ENCODE measurements at places on chromosomes 16 and 17.
A peak's percentile ranks its signal among the peaks of the same experiment; 100 is the strongest.

GRCh38 chr17:32933881-32934280, 5.9 kb downstream of the TMEM98 start:
- DNase-seq: no peak

DNA sequence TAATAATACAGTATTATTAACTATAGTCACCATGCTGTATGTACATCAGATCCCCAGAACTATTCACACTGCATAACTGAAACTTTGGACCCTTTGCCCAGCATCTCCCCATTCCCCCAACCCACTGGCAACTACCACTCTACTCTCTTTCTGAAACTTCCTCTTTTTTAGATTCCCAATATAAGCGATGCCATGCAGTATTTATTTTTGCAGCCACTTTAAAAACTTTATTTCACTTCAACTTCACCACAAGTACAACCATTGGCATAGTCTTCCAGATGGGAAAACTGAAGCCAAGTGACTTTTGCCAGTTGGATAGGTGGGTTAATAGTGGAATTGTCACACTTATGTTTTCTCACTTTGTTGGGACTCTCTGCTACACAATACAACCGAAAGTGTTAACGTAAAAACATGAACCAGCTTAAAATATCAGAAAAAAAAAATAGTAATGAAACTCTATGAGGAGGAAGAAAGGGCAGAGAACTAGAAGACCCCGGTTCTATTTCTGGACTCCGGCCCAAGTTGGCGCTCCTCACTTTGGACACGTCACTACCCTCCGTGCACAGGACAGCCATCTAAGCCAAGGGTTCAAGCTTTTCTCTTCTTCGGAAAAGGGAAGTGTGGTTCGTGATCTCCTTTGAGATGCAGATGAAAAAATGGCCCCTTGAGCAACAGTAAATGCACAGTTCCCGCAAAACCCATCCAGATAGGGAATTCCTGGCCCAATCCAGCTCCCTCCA, 743 bp downstream of the SHCBP1 start:
- DNase-seq: no peak

DNA sequence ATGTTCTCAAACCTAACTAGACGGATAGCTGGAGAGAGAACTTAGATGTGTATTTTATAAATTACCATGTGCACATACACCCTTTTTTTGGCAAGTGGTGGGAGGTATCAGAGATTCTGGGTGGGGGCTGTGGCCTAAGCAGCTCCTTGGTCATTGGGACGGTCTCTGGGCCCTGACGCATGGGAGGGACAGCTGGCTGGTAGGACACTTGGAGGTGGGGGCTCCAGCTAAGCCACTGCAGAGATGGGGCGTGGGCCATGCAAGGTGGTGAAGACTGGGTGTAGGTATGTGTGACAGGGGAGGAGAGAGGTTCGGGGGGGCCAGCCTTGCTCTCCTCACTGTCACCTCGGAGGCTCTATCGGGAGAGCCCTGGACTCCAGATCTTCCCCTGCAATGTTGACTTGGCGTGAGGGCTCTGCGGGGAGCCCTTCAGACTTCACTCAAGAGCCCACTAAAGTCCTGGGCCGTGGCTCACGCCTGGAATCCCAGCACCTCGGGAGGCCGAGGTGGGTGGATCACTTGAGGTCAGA, 17.1 kb downstream of the C1QTNF1 start:
- DNase-seq: no peak

- DNase-seq: peak; percentile 42
These were observed 46.0 kb downstream of the YPEL2 start for GRCh38 chr17:59377410-59377809.

- peak; percentile 59 for DNase-seq
These were observed 69.2 kb upstream of the CES5A start for GRCh38 chr16:55944377-55944802.

- DNase-seq: peak; percentile 94
These were observed 40.5 kb upstream of the ACSF3 start for GRCh38 chr16:89052890-89053724.

DNA sequence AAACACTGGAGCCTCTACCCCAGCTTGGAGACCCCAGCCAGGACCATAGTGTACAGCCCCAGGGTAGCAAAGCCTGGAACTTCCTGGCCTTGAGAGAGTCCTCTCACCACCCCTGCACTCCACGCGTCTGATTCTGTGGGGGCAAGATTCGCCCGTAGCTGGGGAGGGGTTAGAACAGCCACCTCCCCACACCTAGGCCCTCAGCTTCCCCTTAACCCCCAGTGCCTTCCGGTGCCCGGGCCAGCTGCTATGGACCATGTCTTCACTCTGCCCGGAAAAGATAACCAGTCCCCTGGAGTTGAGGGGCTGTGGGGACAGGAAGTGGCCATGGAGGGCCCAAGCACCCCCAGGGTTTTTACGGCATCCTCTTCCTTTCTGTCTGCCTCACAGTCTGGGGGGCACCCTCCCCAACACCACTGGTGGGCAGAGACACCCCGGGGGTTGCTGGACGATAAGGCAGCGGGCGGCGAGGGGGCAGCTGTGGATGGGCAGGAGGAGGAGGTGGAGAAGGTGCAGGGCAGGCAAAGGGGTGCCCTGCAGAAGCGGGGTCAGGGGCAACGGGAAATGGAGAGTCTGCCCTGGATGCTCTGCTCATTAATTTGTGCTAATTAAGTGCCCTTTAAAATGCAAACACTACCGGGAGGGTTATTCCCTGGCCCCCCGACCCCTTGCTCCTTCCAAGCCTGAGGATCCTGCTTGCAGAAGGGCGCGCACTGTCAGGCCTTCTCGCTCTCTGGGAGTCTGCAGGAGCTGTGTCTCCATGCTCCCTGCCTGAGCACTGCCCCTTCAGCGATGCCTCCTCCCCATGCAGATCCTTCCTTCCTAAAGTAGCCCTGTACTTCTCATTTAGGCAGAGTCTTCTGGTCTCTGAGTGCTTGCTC, 2.4 kb downstream of the PRSS27 start:
- no peak for DNase-seq

DNA sequence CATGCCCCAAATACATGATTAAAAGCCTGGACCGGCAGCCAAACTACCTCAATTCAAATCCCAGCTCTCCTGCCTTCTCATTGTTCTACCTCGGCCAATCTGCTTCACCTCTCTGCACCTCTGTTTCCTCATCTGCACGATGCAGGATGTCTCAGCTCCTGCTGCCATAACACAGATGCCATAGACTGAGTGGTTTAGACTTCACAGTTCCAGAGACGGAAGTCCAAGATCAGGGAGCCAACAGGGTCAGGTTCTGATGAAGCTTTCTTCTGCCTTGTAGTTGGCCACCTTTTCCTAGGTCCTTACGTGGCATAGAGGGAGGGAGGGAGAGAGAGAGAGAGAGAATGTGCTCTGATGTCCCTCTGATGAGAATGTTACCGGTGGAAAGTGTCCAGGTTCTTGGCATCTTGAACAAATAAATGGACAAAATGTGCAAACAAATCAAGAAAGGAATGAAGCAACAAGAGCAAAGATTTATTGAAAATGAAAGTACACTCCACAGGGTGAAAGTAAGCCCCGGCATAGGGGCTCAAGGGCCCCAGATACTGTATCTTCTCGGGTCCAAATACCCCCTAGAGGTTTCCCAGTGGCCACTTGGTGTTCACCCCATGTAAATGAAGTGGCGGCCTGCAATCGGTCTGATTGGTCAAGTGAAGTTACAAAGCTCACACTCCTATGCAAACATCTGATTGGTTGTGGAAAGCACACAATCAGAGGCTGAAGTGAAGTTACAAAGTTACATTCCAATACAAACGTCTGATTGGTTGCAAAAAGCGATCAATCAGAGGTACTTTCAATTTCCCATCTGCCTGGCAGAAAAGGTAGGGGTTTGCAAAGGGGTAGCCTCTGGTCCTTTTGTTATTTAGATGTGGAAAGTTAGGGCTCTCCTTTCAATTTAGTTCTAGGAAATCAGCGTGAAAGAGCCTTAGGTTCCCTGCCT, 43.3 kb upstream of the ZCCHC14 start:
- DNase-seq: no peak

DNA sequence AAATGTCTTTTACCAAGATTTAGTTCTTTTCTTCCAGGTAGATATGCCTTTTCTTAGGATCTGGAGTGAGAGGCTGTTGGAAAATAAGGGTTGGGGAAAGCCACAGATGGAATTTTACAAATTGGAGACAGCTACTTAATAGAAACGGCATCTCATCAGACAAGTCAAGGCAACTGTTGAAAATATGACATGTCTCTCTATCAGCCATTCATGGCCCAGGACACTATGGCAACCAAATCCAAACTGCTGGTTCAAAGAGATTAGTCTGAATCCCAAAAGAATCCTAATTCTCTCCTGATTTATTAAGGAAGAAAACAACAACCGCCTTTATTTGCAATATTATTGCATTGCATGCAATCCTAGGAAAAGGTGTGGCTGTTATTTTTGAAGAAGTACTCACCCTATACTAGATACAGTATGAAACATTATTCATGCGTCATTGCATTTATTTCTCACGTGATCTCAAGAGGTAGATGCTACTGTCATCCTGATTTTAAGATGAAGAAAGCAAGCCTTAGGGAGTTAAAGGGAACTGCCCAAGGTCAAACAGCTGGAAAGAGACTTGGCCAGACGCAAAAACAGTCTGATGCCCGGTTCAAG, 12.6 kb upstream of the CEP20 start:
- DNase-seq: no peak

DNA sequence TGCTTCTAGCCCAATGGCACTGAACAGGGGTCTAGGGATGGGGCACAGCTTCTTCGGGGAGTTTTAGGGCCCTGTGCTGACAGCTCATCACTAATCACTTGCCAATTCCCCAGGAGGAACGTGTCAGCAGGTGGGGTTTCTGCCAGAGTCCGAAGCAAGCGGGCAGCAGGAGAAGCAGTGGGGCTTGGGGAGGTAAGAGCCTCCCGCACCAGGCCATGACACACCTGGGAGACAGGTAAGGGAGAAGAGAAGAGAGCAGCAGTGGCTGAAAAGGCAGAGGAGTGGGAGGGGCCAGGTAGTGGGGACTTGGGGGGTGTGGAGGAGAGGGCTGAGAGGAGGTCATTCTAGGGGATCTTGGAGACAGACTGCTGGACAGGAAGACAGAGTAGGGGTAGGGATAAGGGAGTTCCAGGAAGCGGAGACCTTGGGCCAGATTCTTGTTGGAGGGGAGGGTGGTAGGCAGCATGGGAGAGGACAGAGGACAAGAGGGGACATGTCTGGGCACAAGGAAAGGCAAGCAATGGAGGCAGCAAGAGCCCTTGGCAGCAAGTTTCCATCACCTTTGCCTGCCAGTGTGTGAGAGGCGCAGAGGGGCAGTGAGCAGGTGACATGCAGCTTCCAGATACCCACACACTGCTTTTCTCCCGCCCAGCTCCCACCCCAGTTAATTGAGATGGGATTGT, 4.9 kb downstream of the PHOSPHO1 start:
- DNase-seq: no peak

DNA sequence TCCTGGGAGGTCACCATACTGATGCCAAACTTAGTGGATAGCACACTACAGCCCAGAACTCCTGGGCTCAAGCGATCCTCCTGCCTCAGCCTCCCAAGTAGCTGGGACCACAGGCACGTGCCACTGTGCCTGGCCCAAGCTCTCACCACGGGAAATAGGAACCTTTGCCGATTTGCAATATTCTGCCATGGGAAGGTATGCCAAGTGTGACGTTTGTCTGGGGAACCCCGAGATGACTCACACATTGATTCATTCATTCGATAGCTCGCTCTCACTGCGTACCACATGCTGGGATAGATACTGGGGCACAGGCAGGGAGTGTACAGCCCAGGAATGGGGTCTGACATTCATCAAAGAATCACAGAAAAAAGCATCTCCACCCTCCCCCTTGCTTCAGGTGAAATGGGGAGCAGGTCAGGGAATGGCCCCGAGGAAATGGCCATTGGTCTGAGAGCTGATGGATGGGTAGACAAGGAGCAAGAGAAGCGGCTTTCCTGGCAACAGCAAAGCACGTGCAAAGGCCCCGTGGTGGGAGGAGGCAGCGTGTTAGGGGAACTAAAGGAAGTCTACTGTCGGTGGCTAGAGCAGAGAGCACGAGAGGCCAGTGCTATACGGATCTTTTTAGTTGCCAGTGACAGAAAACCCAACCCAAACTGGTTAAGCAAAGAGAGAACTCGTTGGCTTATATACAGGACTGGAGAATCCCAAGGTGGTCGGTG, 44.1 kb downstream of the DNAH17 start:
- DNase-seq: no peak

- no peak for DNase-seq
These were observed 196.0 kb downstream of the MAF start for GRCh38 chr16:79404571-79404970.

DNA sequence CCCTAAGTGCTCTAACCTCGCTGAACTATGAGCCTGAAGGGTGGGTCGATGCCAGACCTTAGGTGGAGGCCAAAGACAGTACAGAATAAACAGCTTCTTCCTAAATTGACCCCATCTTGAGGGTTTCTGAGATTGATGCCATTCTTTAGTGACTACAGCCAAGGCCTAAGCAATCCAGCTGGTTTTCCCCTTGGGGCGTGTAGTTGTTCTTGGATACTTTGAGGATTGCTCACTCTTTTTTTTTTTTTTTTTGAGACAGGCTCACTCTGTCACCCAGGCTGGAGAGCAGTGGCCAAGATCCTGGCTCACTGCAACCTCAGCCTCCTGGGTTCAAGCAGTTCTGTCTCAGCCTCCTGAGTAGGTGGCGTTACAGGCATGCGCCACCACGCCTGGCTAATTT, 2.0 kb downstream of the OVCA2 start:
- DNase-seq: no peak

GRCh38 chr17:29948448-29949215, 7.2 kb downstream of the EFCAB5 start:
- no peak for DNase-seq

- DNase-seq: no peak
These were observed 60.9 kb downstream of the RAI1 start for GRCh38 chr17:17742133-17742621.

- no peak for DNase-seq
These were observed 419.8 kb upstream of the DYNLRB2 start for GRCh38 chr16:80120899-80121521.

GRCh38 chr16:21985524-21985923, 15.4 kb downstream of the PDZD9 start:
- DNase-seq: no peak

GRCh38 chr16:27925612-27926011, 137.9 kb downstream of the GSG1L start:
- DNase-seq: peak; percentile 12

GRCh38 chr17:59254742-59255141, 34.4 kb downstream of the GDPD1 start:
- no peak for DNase-seq

GRCh38 chr16:15856901-15857698, at the start of gene MYH11:
Gene MYH11 (minus strand): TSS chr16:15857028. CDS start chr16:15838252, 18,776 bp downstream.
- no peak for DNase-seq

GRCh38 chr17:57946798-57947358, 8.3 kb downstream of the CUEDC1 start:
- peak; percentile 34 for DNase-seq

All from COR-L47 (cell line).